ENCODE measurements at places on chromosomes 1 and 21.

DNA sequence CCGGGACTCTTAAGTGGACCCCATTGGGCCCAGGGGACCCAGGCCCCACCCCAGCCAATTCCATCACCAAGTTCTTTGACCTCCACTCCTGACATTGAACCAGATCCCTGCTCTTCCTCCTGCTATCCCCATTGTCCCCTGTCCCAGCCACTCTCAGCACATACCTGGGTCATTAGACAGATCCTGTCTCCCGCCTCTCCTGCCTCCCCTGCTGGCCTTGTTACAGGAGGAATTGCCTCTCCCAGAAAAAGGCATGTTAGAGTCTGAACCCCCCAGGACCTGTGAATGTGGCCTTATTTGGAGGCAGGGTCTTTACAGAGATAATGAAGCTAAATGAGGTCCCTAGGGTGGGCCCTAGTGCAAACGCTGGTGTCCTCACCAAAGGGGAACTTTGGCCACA lies 301.9 kb downstream of the NPHP4 start:
- DNase-seq: no peak

DNA sequence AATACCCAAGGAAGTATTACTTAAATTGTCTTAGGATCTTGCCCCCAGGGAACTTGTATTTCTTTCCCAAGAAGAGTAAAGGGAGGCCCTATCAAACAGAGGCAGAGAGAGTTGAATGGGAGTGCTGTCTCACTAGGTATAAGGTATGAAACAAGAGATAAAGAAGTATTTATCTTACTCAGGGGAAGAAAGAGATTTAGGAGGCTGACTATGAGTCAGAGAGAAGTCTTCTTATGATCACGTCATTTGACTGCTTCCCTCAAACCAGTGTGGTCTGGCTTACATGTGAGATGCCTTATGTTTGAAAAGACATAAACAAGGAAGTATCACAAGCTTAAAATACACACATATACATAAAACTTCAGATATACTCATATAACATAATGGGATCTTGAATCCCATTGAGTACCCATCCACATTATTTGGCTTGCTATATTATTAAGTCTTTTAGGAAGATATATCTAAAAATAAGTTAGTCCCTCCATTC lies 29.6 kb downstream of the DUSP10 start:
- DNase-seq: peak; percentile 55

DNA sequence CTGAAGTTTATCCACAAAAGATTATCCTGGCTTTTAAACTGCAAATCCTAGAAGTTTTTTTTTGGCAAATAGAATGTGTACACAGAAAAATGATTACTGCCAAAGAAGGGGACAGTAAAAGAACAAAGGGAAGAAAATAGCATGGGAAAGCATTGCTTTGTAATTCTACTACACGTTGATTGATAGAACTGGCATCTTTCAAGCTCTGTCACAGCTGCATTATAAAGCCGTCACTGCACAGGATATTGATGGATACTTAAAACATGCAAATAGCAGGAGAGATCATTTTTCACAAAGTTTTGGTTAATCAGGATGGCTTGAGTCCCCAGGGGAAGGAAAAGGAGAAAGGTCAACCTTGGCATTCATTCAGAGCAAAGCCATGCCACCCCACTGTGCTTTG lies 183.7 kb upstream of the RRP15 start:
- DNase-seq: no peak

GRCh38 chr1:215887627-215888026 lies 320.5 kb downstream of the KCTD3 start:
- no peak for DNase-seq

DNA sequence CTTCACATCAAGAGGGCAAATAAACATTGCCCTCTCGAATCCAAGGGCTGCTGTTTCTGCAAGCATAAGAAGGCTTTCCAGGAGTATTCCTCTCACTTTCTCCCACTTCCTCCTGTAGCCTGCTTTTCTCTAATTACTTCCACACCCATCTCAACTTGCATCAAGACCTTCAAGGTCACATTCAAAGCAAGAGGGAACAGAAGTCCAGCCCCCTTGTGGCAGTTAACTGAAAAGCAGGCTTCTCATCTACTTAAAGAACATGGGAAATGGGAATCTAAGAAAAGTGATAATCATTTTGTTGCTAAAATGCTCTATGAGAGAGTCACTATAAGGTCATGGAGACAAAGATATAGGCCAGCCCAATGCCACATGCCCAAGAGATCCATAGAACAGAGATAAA lies 874.4 kb downstream of the KCNT2 start:
- no peak for DNase-seq

- no peak for DNase-seq
These were observed 32.9 kb downstream of the PBX1 start for GRCh38 chr1:164591858-164592257.

DNA sequence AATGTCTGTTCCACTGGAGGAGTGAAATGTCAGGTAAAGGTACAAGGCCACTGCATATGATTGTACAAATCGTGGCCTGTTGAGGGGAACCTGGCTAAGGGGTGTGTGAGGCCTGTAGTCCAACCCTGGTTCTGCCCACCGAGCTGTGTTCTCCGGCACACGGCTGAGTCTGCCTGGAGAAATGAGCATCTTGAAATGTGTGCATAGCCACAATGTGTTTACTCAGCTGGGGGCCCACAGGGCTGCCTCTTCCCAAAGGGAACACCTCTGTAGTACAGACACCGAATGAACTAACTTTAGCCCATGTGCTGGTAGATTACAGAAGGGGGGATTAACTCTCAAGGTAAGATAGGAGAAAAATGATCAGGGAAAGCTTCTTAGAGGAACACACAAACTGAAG lies 30.2 kb downstream of the AK4 start:
- no peak for DNase-seq
